NCI-H460 (cell line): ENCODE measurements at places on chromosomes 5 and 9. TPM values are rescaled to one million over a fixed set of nuclear protein-coding genes. Genes with fewer than 3 reads are reported as not detected.

The MAP1B gene
- 63.7 and 69.9 TPM in 2 replicates for total RNA-seq

The HSD17B3 gene
- total RNA-seq = 0.84 TPM in 1 of 2 replicates, not detected in the other

The RLN1 gene
- total RNA-seq = not detected in 2 replicates

The CAMK4 gene
- 0.10 and 0.23 TPM in 2 replicates for total RNA-seq

The RAB3C gene
- total RNA-seq = 27.7 and 35.7 TPM in 2 replicates

The PRRX2 gene
- total RNA-seq = 5.1 and 9.1 TPM in 2 replicates

The APBB3 gene
- 9.8 and 12.6 TPM in 2 replicates for total RNA-seq

The SH3GL2 gene
- total RNA-seq = 0.15 TPM in 1 of 2 replicates, not detected in the other

The PCDHB2 gene
- total RNA-seq = 0.29 and 0.52 TPM in 2 replicates

The LCN12 gene
- 1.2 and 1.5 TPM in 2 replicates for total RNA-seq

The VLDLR gene
- total RNA-seq = 14.5 and 21.5 TPM in 2 replicates

The CDH9 gene
- not detected in 2 replicates for total RNA-seq

The IGFBPL1 gene
- total RNA-seq = 2.1 and 4.1 TPM in 2 replicates

The NR5A1 gene
- not detected in 2 replicates for total RNA-seq

The TEK gene
- not detected in 2 replicates for total RNA-seq

The SLCO6A1 gene
- not detected in 2 replicates for total RNA-seq

The PCDHB15 gene
- total RNA-seq = 0.12 and 0.20 TPM in 2 replicates

The ARL14EPL gene
- total RNA-seq = not detected in 2 replicates

The C9orf153 gene
- 0.14 and 0.40 TPM in 2 replicates for total RNA-seq

The C7 gene
- total RNA-seq = not detected in 2 replicates

The PCDHB9 gene
- total RNA-seq = 0.40 and 0.69 TPM in 2 replicates

The SPATA31A3 gene
- total RNA-seq = not detected in 2 replicates

The RMI1 gene
- total RNA-seq = 3.8 and 8.7 TPM in 2 replicates

The SUB1 gene
- total RNA-seq = 657 and 687 TPM in 2 replicates

The SMU1 gene
- 18.2 and 20.2 TPM in 2 replicates for total RNA-seq

The PRR7 gene
- total RNA-seq = 29.8 and 34.5 TPM in 2 replicates

The IL5 gene
- total RNA-seq = not detected in 2 replicates

The COL5A1 gene
- 1.6 and 2.1 TPM in 2 replicates for total RNA-seq

The PHYHD1 gene
- total RNA-seq = not detected in 2 replicates

The PTGDS gene
- not detected in 2 replicates for total RNA-seq

The AFAP1L1 gene
- total RNA-seq = 1.4 and 2.3 TPM in 2 replicates

The GARIN3 gene
- not detected in 2 replicates for total RNA-seq

The C5orf52 gene
- not detected in 2 replicates for total RNA-seq

The ARL15 gene
- 10.1 and 15.7 TPM in 2 replicates for total RNA-seq

The ADCY2 gene
- not detected in 2 replicates for total RNA-seq

The PSAT1 gene
- total RNA-seq = 501 and 549 TPM in 2 replicates

The CENPP gene
- 5.1 and 7.4 TPM in 2 replicates for total RNA-seq

The WNK2 gene
- total RNA-seq = 4.5 and 4.8 TPM in 2 replicates

The CNTLN gene
- 5.8 and 6.4 TPM in 2 replicates for total RNA-seq

The BSPRY gene
- 0.12 TPM in 1 of 2 replicates, not detected in the other for total RNA-seq

The OR13C8 gene
- not detected in 2 replicates for total RNA-seq

The MYMK gene
- total RNA-seq = not detected in 2 replicates
